ENCODE measurements at places on chromosomes 5 and 9.

GRCh38 chr9:107118863-107119624 is 164.0 kb upstream of the RAD23B start:
- DNase-seq = no peak

GRCh38 chr9:38289236-38289865 is 103.2 kb upstream of the ALDH1B1 start:
- DNase-seq = no peak

GRCh38 chr5:61052882-61053281 is 107.9 kb downstream of the NDUFAF2 start:
- DNase-seq = no peak

- no peak for DNase-seq
These were observed 149.7 kb upstream of the RASGRF2 start for GRCh38 chr5:80810425-80810824.

GRCh38 chr9:17588395-17588794 is 9.5 kb downstream of the SH3GL2 start:
- no peak for DNase-seq

Measured in stimulated activated CD4-positive, alpha-beta T cell treated with anti-CD3 and anti-CD28 coated beads, Interleukin-2, amount 100 ng/mL, for 24 hours (primary cell).